Neuronal stem cell (in vitro differentiated cells): ENCODE measurements at places on chromosomes 11 and 22.

GRCh38 chr22:29454276-29454675, 15.9 kb downstream of the RFPL1 start:
- DNase-seq = no peak

- no peak for DNase-seq
Measured at GRCh38 chr11:27468209-27468994, 4.2 kb downstream of the LGR4 start.

- no peak for DNase-seq
Measured at GRCh38 chr22:23246982-23247766, 66.9 kb downstream of the BCR start.

DNA sequence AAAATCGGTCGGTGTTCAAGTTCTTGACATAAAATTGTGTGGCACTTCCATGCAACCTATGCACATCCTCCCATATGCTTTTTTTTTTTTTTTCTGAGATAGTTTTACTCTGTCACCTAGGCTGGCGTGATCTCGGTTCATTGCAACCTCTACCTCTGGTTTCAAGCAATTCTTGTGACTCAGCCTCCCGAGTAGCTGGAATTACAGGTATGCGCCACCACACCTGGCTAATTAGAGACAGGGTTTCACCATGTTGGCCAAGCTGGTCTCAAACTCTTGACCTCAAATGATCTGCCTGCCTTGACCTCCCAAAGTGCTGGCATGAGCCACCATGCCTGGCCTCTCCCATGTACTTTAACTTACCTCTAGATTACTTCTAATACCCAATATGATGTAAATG, 15.0 kb downstream of the GLB1L3 start:
- no peak for DNase-seq

- DNase-seq = no peak
Measured at GRCh38 chr22:45760682-45761081, 89.0 kb downstream of the ATXN10 start.

DNA sequence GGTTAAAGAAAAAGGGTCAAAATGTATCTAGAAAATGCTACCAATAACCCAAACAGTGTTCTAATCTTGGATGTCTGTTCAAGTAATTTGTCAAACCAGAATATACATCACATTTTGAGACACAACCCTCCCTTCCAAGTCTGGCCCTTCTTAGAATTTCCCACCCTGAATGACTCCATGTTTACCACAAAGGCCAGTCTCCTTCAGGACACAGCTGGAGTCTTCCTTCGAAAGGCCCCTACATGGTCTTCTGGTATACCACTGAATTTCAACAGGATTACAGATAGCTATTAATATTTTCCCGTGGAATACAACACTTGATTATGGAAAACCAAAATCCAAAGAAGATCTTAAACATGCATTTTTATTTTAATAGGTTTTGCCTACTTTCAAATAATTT, 10.2 kb downstream of the CCDC34 start:
- DNase-seq = no peak

DNA sequence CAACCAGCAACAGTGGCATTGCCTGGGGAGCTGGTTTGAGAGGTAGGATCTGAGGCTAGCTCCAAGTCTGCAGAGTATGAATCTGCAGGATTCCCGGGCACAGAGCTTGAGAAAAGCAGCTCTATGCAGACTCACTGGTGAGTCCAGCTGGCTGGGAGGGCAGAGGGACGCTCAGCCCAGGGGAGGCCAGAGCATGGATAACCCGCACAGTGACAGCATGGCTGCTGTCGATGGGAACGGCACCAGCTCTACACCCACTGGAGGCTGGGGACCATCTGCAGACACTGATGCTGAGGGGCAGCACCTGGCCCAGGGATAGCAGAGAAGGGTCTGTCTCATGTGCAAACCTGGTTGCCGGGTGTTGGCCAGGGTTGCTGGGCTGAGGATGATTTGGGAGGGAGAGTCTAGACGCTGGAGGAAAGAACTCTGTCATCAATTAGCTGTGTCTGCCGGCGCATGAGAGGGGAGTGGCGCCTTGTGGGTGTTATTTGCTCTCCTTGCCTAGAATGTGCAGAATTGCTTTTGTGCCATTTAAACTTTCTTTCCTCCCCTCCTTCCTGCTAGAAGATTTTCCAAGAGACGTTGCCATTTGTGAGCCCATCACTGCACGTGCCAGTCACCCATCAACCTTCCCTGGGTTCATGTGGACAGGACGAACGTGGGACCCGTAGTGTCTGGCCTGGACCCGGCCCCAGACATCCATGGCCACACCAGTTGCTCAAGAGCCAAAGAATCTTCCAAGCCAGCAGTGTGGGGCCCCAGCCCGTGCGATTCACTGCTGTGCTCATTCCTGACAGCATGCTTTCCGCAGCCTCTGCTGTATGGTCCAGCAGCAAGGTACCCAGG, 19.1 kb upstream of the LINC01488 start:
- no peak for DNase-seq

DNA sequence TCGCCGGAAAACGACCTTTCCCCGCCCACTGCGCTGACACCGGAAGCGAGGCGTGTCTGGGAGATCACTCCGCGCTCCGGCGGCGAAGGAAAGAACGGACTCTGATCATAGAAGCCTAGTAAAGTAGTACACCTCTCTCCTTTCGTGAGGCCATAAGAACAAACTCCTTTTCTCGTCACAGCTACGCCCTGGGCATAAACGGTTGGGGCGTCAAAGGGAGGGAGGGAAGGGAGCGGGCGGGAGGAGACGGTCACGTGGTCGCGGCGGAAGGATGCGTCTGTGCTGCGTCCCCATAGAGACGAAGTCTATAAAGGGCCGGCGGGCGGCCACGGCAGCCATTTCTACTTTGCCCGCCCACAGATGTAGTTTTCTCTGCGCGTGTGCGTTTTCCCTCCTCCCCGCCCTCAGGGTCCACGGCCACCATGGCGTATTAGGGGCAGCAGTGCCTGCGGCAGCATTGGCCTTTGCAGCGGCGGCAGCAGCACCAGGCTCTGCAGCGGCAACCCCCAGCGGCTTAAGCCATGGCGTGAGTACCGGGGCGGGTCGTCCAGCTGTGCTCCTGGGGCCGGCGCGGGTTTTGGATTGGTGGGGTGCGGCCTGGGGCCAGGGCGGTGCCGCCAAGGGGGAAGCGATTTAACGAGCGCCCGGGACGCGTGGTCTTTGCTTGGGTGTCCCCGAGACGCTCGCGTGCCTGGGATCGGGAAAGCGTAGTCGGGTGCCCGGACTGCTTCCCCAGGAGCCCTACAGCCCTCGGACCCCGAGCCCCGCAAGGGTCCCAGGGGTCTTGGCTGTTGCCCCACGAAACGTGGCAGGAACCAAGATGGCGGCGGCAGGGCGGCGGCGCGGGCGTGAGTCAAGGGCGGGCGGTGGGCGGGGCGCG, at the start of gene ATF4:
TSS of gene ATF4 (plus strand) at position 337 of the 880 bp plus-strand sequence. CDS start 884 bp downstream, outside the sequence.
- peak; percentile 99 for DNase-seq

- no peak for DNase-seq
Measured at GRCh38 chr11:40119661-40120060, 1339.8 kb downstream of the LRRC4C start.

DNA sequence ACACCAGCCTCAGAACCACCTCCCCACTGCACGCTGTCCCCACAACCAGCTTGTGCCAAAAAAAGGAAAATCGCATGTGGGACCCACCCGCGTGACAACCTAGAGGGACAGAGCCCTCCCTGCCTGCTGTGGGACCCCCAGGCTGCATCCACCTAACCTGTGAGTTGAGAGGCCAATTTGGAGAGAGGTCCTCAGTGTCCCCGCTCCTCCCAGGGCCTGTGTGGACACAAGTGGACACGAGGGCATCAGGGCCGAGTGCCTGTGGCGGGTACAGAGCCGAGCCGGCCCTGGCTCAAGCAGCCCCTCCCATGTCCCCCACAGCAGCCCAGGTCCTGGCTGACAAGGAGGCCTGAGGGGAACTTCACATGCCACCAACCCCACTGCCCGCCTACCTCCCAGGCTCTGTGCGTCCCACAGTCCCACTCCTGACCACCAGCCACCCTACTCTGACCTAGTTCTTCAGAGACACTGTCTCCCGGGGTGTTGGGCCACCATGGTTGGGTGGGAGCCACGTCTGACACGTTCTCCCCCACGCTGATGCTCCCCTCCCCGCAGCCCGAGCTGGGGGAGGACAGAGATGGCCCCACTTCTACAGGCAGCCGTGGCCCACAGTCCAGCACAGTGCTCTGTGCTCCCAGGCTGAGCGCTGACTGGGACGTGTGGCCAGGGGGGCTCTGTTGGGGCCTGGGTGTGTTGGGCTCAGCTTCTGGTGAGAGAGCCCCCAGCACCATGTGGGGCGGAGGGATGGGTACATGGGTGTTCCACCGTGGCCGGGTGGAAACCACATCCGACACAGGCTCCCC, 19.2 kb downstream of the SELENOO start:
- DNase-seq = no peak

GRCh38 chr22:40067639-40068038, 72.9 kb downstream of the FAM83F start:
- DNase-seq = no peak

DNA sequence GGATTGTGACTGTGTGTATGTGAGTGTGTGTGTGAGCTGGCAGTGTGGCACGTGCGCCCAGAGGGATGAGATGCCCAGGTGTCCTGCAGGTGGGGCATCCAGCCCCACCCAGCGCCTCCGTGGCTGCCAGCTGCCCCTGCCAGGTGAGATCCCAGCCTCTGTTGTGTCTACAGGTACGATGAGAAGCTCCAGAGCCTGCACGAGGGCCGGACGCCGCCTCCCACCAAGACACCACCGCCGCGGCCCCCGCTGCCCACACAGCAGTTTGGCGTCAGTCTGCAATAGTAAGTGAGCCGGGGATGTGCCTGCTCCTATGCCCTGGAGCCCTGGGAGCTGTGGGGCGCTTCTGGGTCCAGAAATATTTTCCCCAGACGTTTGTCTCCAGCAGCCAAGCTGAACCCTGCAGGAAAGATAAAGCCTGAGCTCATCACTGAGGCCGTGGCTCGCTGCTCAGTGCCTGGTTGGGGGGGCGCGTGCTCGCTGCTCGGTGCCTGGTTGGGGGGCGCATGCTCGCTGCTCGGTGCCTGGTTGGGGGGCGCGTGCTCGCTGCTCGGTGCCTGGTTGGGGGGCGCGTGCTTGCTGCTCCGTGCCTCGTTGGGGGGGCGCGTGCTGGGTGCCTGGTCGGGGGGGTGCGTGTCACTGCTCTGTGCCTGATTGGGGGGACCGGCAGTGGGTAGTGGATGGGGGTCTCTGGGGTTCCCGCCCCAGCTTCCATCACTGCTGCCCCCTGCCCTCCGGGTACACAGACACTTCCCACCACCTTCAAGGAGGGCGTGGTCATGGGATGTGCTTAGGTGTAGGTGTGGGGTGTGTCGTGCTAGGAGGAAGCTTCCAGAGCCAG, 73.2 kb downstream of the ARHGAP8 start:
- DNase-seq = no peak

DNA sequence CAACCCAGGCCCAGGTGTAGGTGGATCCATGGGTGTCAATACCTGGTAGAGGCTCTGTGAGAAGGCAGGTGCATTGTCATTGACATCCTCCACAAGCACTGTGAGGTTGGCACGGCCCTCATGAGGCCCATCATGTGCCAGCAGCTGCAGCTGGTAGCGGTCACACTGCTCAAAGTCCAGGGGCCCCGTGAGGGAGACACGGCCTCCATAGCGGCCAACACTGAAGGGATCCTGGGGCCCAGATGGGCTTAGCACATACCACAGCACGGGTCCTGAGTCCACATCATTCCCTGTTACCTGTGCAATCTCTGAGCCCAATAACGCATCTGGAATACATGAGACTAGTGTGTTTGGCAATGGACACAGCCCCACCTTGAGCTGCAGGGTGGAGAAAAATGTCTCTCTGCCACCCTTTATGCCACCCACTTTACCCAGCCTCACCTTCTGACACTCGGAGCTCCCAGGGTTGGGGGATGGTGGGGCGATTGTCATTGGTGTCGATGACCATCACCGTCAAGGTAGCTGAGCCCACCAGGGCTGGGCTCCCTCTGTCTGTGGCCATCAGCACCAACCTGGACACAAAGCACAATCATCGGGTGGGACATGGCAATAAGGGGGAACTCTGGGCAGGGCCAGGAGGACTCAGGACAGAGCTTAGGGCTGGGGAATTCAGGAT, 6.1 kb upstream of the TPP1 start:
- no peak for DNase-seq

DNA sequence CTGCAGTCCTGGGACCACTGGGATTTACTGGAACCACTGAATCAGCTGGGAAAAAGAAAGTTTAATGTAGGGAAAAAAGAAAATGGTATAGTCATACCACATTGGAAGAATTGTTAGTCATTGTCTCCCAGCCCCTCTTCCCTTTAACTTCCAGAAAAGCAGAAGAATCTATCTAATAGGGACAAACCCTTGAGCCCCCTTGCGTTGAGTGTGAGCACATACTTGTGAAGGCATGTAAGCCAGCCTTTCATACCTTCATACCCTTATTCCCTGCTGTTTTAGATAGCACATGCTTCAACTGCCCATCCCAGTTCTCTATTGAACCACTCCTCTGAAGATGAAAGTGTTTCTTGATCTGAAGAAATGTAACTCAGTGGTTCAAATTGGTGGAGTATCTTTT, 6.6 kb downstream of the TREH start:
- DNase-seq = no peak

DNA sequence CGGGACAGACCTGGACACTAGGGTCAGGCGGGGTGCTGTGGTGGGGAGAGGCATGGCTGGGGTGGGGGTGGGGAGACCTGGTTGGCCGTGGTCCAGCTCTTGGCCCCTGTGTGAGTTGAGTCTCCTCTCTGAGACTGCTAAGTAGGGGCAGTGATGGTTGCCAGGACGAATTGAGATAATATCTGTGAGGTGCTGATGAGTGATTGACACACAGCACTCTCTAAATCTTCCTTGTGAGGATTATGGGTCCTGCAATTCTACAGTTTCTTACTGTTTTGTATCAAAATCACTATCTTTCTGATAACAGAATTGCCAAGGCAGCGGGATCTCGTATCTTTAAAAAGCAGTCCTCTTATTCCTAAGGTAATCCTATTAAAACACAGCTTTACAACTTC, 3.9 kb downstream of the FADD start:
- no peak for DNase-seq

DNA sequence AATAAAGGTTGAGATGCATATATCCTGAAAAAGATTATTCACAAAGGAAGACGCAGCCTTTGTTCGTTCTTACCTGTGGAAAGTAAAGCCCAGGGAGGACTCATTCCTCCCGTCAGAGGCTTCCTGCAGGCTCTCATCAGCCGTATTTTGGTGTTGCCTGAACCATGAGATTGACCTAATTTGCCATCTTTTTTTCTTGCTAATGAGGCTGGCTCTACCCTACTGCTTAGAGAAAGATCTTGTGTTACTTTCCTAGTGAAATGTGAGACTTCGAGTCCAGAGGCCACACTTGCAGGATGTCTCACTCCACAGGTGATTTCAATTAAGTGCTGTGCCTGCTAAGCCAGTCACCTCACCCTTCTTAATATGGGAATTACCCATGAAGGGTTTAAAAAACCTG, 269.9 kb downstream of the NTM start:
- no peak for DNase-seq

GRCh38 chr11:125569915-125570621, 791 bp downstream of the EI24 start:
- no peak for DNase-seq

GRCh38 chr11:125663910-125664309, 16.7 kb downstream of the ACRV1 start:
- DNase-seq = no peak

DNA sequence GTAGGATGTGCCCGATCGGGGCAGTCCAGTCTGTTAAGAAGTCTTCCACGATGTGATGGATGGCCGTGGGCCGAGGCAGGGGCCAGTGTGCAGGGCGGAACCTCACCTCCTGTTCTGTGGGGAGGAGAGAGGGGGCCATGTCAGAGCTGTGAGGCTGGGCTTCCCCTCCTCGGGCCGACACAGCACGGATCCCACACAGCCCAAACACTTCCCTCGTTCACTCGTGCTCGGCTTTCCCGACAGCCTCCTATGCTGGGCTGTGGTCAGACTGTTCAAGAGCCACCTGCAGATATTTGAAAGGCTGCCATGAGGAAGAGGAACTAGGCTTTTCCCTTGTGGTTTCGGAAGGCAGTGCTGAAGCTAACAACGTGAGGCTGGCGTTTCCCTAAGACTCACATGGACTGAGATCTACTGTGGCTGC, 12.3 kb upstream of the TXN2 start:
- DNase-seq = no peak
